Endodermal cell (in vitro differentiated cells): ENCODE measurements at places on chromosomes 16 and 17.

- peak; percentile 46 for DNase-seq
Measured at GRCh38 chr17:73791631-73792030, 147.4 kb upstream of the SDK2 start.

DNA sequence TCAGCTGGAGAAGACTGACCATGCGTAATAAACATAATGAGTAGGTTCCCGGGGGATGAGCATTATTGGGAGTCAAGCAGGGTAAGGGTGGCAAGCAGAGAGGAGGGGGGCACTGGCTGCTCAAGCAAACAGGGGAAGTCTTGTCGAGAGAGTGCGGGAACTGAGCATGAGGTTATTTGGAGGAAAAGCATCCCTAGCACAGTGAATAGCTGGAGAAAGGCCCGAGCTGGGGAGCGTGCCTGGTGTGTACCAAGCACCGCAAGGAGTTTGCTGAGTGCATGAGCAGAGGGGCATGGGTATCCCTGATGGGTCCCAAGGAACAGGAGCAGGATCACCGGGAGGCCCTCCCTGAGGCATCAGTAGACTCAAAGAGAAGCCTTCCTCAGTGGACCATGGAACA is 17.2 kb downstream of the CYTH1 start:
- DNase-seq: no peak

DNA sequence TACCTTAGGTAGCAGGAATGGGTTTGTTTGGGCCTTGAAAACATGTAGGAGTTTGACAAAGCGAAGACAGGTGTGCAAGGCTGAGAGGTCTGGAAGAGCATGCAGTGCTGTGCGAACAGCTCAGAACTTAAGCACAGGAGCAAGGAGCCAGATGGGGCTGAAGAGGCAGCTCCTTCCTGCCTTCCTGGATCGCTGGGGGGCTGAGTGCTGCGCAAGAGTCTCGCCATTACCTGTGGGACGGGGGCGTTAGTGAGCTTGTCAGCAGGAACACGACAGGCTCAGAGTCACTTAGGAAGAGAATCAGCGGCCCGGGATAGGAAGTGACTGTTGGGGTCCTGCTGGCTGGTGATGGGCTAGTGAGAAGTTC is 464 bp upstream of the MRM1 start:
- no peak for DNase-seq

- DNase-seq: no peak
Measured at GRCh38 chr16:11128211-11129141, 127.5 kb downstream of the SOCS1 start.

DNA sequence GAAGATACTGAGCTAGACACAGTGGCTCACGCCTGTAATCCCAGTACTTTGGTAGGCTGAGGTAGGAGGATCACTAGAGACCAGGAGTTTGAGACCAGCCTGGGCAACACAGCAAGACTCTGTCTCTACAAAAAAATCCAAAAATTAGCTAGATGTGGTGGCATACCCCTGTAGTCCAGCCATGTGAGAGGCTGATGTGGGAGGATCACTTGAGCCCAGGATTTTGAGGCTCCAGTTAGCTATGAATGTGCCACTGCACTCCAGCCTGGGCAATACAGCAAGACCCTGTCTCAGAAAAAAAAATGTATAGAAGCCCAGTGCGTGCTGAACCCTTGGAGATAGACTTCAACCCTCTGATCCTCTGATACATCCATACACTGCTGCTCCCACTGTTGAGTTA is 7.2 kb upstream of the PPM1D start:
- no peak for DNase-seq

- no peak for DNase-seq
Measured at GRCh38 chr16:87687126-87687910, 78.5 kb downstream of the KLHDC4 start.

GRCh38 chr17:38600906-38601305 is 4.8 kb downstream of the SRCIN1 start:
- peak; percentile 91 for DNase-seq

DNA sequence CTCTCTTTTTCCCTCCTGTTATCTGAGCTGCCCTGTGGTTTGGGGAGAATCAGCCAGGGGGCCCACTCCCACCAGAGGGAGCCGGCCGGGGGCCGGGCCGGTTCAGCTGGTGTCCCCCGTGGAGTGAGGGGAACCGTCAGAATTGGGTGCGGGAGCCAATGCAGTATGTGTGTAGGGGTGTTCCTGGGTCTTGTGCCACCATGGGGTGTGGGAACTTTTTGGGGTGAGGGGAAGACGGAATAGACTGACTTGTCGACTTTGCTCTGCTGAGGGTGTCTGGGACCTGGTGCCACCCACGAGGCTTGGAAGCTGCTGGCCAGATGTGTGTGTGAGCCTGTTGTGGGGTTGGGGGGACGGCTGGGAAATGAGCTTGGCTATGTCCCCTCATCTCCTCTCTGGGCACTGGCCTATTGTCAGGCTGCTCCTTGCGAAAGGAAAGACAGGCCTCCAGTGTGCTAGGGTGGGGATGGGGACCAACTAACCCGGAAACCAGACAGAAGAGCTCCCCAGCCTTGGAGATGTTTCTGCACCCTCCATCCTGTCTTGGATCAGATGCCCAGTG is 9.9 kb downstream of the RARA start:
- peak; percentile 59 for DNase-seq

GRCh38 chr16:12679660-12680272 is 123.9 kb downstream of the CPPED1 start:
- DNase-seq: no peak

DNA sequence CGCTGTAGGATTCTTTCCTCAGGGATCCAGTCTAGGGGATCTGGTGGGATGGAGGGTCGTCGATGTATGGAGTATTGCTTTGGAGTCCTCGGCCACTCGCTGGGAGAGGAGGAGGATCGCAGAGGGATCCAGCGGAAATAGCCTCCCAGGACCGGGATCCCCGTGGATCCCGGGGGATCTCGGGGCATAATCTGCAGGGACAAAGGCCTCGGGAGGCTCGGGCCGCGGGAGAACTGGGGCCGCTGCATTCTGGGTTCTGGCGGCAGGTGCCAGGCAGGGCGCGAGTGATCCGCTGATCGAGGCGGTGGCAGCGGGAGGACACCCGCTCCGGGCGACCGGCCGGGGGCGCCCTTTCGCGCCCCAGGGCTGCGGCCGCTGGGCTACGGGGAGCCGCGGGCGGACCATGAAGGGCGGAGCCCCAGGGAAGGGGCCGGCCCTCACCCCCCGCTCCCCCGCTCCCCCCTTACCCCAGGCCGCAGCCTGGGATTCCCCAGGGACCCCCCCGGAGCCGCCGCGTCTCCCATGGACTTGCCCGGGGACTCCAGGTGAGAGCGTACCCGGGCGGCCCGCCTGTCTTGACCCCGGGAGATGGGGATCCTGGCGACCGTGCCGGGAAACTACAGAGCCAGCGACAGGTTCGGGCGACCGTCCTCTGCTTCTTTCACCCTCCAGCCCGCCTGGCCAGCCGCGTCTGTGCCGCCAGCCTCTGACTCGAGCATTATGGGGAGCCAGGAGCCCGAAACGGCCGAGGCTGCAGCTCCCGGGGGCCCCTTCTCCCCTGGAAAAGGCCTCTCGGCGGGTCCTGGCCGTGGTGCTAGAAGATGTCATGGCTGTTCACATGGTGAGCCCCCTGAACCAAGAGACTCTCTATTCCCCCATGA is 604 bp downstream of the PRR14 start:
- DNase-seq: peak; percentile 85

GRCh38 chr16:85929259-85929721 is 30.3 kb downstream of the IRF8 start:
- DNase-seq: peak; percentile 61

DNA sequence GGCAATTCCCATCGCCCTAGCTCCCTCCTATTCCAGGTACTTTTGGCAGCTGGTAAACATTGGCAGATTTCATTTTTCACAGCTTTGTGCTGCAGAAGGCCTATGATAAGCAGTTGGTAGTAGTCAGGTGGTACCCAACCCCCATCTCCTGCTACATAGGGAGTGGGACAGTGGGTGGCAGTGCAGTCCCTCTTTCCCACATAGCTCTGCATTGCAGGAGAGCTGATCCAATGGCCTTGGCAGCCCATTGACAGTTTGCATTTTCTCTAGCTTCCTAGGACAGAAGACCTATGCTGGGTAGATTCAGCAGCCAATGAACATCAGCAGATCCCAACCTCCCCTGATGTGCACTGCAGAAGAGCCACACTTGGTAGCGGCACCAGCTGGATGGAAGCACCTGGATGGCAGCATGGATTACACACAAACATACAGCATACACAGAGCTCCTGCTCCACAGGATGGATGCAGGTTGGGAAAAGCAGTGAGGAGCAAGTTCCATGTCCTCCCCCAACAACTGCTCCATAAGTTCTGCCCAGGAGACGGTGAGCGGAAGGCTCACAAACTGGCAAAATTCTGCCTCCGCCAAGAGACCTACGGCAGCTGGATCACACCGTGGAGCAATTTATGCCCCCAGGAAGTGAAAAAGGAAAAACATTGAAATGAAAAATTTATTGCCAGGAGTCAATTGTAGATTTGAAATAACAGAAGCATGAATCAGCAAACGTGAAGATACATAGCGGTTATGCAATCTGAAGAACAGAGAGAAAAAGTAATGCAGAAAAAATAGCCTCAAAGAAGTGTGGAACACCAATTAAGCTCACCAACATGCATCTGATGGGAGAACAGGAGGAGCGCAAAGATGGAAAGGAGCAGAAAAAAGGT is 95.7 kb downstream of the CACNG1 start:
- peak; percentile 81 for DNase-seq

GRCh38 chr16:80862160-80862705 is 57.8 kb upstream of the CDYL2 start:
- no peak for DNase-seq

DNA sequence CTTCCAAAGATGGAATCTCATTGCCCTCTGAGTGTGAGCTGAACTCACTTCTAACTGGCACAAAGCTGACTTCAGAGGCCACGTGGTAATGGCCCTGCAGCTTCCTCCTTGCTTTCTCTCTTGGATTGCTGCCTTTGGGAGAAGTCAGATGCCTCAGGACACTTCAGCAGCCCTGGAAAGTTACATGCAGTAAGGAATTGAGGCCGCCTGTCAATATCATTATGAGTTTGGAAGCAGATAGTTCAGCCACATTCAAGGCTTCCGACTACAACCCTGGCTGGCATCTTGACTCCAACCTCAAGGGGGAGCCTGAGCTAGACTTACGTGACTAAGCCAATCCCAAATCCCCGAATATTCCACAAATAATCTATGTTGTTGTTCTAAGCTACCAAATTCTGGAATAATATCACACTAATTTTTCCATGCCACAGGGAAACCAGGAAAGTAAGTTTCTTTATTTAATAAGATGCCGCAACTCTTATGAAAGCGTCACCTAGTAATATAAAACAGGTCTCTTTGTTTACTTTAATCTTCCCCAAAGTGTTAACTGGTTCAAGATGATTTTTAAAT is 13.6 kb downstream of the CEP20 start:
- peak; percentile 84 for DNase-seq

GRCh38 chr17:80402959-80403358 is 12.0 kb upstream of the ENDOV start:
- no peak for DNase-seq

GRCh38 chr17:66826856-66827255 is 8.1 kb upstream of the CACNG5 start:
- DNase-seq: no peak

DNA sequence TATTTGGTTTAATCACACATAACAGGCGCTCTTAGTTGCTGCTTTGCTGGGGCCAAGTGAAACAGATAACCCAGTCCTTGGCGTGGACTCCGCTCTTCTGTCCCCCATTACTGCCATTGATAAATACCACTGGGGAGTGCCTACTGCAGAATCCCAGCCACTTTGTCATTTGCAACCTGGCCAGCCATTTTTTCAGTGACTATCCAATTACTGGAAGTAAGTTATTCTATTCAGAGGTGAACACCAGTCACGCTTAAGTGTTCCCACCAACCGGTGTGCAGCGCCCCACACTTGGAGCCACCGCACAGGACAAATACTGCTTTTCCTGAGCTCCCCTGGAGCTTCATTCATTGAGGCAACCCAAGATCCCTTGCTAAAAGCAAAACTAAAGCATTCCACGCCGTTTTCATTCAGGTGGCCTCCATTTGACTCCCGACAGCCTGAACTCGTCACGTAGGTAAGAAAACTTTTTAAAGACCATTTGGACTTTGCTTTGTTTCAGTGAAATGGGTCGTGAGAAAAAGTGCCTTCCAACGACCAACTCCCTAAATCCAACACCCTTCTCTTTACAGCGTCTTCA is 1.8 kb downstream of the USP7 start:
- DNase-seq: peak; percentile 51
